ENCODE measurements at places on chromosomes 7 and 10. TPM values are rescaled to one million over a fixed set of nuclear protein-coding genes. Genes with fewer than 3 reads are reported as not detected.

OPN1SW gene
- total RNA-seq = not detected

PRPS1L1 gene
- not detected for total RNA-seq

CALCR gene
- not detected for total RNA-seq

VSIR gene
- total RNA-seq = 17.1 TPM

SFTPA2 gene
- total RNA-seq = 0.15 TPM

CALN1 gene
- total RNA-seq = not detected

MRLN gene
- total RNA-seq = not detected

GJD4 gene
- not detected for total RNA-seq

CNNM2 gene
- total RNA-seq = 1.9 TPM

ZNF736 gene
- 6.5 TPM for total RNA-seq

NKX1-2 gene
- total RNA-seq = 0.02 TPM

PNLIPRP3 gene
- not detected for total RNA-seq

FKBP9 gene
- 170 TPM for total RNA-seq

TRIM50 gene
- not detected for total RNA-seq

ELAPOR2 gene
- total RNA-seq = 0.10 TPM

MLXIPL gene
- 0.07 TPM for total RNA-seq

GTPBP10 gene
- total RNA-seq = 30.5 TPM

TBC1D12 gene
- 10.7 TPM for total RNA-seq

CCDC172 gene
- total RNA-seq = not detected

SGCE gene
- 166 TPM for total RNA-seq

GARIN1A gene
- 0.02 TPM for total RNA-seq

All from M059J (cell line).